NCI-H460 (cell line): ENCODE measurements at places on chromosomes 16 and 17. TPM values are rescaled to one million over a fixed set of nuclear protein-coding genes. Genes with fewer than 3 reads are reported as not detected.

GRCh38 chr17:73585583-73585982, 58.7 kb downstream of the SDK2 start:
- DNase-seq, result no peak

DNA sequence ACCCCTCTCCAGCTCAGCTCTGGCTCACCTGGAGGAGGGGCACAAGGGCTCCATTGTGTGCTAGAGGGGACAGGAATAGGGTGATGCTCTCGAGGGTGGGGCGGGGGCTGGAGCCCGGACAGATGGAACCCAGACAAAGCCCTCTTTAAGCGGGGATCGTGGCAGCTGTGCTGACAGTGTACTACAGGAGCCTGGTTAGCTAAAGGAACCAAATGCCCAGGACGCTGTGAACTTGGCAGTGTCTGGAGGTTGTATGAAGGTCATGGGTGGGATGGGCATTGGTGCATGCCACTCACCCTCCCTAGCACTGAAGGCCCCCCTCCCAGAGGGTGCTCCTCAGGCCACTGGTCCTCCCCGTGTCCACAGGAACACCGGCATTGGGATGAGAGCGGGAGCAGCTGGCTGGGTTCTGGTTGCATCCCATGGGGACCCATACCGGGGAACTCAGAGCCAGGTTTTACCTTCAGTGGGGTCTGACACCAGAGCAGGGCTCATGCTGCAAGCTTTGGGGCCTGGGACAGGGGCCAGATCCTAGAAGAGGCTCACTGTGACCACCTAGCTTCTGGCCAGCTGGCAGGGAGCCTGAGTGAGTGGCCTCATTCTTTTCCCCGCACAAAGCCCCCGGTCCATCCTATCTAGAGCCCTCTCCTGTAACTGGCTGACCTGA, 11.9 kb downstream of the KIF19 start:
- DNase-seq, result no peak

DNA sequence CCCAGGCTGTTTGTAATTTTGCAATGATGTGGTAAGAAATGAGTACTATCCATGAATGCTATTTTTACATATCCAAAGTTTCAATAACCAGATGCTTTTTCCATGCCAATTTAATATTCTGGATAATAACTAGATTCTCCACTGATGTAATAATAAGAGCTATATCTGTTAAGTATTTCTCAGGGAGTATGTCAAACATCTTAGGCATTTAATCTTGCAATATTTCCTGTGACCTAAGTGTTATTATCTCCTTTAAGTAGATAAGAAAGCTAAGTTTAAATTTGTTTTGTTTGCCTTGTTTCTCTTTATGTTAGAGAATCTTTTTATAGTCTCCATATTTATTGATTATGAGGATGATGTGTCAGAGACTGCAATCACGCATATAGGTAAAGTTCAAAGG, 32.3 kb upstream of the HS3ST3A1 start:
- DNase-seq, result no peak

GRCh38 chr17:7215652-7216180, 3.9 kb downstream of the DLG4 start:
- DNase-seq, result no peak

- DNase-seq, result no peak
These were observed 3.7 kb downstream of the CBLN1 start for GRCh38 chr16:49277766-49278566.

The TBX2 gene
- total RNA-seq, result 9.9 and 11.1 TPM in 2 replicates
